Umbilical cord (tissue), 2 donors: ENCODE measurements at places on chromosomes 4 and X. TPM values are rescaled to one million over a fixed set of nuclear protein-coding genes. Genes with fewer than 3 reads are reported as not detected.

DNA sequence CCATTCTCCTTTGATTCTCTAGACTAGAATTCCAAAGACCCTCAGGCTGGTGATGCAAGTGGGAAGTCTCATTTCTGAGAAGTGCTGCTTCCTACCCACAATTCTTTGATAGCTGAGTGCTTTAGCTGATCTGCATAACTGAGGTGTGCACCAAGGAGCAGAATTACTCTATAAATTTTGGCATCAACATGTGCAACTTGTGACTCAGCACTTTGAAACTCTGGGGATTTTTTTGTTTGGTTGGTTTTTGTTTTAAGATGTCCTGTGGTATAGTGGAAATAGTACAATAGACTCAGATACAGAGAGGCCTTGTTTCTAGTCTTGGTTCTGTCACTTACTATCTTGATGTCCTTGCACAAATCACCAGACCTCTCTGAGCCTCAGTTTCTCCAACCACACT lies 148.4 kb downstream of the AR start:
- DNase-seq, result no peak

DNA sequence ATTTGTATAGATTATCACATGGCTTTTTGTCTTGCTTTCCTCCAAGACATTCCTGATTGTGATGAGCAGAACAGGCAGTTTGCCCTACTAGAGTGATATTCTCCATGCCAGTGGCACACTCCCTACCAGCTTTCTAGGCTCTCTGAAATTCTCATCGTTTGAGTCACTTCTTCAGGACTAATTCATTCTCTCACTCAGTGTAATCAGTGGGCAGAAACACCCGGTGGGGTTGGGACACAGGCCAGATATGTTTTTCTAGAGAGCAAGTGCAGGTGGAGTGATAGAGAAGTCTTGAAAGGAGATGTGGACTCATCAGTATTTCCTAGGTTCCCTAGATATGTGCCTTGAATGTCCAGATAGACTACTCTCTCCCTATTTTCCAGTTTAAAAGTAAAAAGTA lies 13.1 kb downstream of the RAB33A start:
- DNase-seq, result no peak

Gene SYP
- 0.24 TPM for total RNA-seq

GRCh38 chr4:23560748-23561147 lies 329.1 kb downstream of the PPARGC1A start:
- DNase-seq, result no peak

Gene SPACA5
- not detected for total RNA-seq

DNA sequence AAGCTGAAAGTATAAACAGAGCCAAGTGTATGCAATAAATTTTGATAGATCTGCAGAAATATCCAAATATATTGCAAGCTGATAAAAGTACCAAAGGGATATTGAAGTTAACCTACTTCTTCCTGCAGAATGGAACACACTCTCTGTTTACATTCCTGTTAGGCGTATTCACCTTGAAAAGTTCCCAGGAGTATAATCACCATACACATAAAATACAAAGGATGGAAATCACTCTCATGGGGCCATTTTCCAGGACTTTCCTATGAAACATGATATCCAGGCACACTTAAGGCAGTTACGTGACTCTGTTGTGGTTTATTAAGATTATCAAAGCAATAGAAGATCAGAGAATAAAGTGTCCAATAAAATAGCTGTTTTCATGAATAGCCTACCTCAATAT lies 1142.3 kb downstream of the NLGN4X start:
- no peak for DNase-seq

DNA sequence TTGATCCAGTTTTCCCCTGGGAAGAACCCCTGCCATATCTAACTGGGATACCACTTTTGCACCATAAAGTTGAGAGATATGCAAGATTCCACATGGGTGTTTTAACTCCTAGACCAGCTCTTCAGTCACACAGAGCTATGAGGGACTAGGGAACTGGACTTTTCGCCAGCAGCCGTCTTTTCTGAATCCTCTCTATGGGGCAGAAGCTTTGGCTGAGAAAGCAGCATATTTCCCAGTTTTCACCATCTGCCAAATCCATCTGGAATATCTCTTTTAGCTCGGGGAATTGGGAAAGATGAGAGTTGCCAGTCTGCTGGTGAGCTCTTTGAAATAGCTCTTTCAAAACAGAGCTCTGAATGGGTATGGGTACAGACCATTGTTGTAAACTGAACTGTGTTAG lies 20.9 kb downstream of the APOOL start:
- DNase-seq, result no peak
